ENCODE measurements at places on chromosomes 4 and X. TPM values are rescaled to one million over a fixed set of nuclear protein-coding genes. Genes with fewer than 3 reads are reported as not detected.

The ZBTB49 gene
- 7.9 TPM for total RNA-seq

DNA sequence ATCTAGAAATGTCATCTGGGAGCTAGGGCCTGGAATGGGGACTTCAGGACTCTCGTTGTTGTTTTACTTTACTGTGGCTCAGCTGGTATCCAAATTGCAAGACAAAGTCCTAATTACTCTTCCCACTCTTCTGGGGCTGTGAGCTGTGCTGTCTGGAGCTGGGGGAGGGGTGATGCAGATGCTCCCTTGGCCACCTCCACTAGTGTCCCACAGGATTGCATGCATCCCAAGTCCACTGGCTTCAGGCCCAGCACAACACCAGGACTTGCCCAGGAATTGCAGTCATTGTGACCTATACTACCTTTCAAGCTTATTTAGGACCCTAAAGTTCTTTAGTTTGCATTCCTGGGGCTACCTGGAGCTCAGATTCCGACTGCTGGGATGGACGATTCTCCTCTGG is 366.1 kb upstream of the FAM47C start:
- no peak for DNase-seq

GRCh38 chr4:77877167-77877566 is 14.5 kb downstream of the MRPL1 start:
- no peak for DNase-seq

GRCh38 chrX:130162094-130162735 is 3.4 kb downstream of the AIFM1 start:
- DNase-seq = no peak

The ARHGAP4 gene
- total RNA-seq = 334 TPM

GRCh38 chr4:6662591-6662990 is 22.1 kb downstream of the MRFAP1 start:
- no peak for DNase-seq

- peak; percentile 15 for DNase-seq
Observed at GRCh38 chr4:3879681-3880614, 113.8 kb downstream of the ADRA2C start.
